ENCODE measurements at places on chromosomes 6 and 20.

DNA sequence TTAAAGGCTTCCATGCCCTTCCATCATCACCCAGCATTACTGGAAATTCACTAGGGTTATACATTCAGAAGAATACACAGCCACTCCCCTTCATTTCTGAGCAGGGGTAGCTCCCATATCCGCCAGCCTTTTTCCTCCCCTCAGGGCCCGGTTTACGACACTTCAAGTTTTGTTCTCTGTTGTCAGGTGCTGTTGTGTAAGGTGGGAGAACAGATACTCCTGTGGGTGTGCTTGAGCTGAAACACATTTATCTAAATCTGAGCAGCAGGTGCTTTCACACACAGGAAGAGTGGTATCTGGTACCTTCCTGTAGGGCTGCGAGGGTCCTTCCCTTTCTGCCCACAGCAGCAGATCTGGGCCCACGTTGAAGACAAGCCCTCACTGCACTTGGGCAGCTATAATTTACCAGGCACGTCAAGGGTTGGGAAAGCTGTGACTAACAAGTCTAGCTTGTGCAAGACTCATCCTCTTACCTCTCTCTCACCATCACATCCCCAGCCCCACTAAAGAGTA lies 215.8 kb upstream of the RREB1 start:
- DNase-seq: peak; percentile 3

GRCh38 chr6:159914565-159914923 lies 23.8 kb downstream of the MAS1 start:
- DNase-seq: no peak

- peak; percentile 3 for DNase-seq
Observed at GRCh38 chr6:111642463-111643158, 36.9 kb upstream of the TRAF3IP2 start.

GRCh38 chr20:8932192-8933165 lies 136.4 kb upstream of the PLCB4 start:
- DNase-seq: no peak

DNA sequence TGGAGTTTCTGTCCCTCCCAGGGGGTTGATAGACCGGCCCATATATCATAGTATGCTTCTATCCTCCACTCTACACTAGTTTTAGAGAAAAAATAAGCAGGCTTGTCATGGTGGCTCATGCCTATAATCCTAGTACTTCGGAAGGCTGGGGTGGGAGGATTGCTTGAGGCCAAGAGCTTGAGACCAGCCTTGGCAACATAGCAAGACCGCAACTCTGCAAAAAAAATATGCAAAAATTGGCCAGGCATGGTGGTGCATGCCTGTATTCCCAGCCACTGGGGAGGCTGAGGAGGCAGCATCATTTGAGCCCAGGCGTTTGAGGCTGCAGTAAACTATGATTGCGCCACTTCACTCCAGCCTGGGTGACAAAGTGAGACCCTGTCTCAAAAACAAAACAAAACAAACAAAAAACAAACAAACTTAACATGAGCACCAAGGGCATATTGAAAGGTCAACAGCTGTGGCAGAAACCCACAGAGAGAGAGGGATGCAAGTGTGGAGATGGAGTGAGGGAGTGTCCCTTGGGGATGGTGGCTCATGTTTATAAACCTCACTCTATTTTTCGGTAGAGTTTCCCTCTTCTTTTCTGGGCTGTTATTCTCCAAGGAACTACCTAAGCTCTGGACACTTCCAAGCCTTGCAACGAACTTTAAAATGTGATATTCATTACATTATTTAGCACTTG lies 24.1 kb downstream of the SLC24A3 start:
- no peak for DNase-seq

GRCh38 chr20:44209686-44210405 lies 725 bp downstream of the OSER1 start:
- DNase-seq: no peak

Data from NCI-H510A treated with DMSO at 0.1 percent for 48 hours (cell line).